ENCODE measurements at places on chromosomes 5 and 9. TPM values are rescaled to one million over a fixed set of nuclear protein-coding genes. Genes with fewer than 3 reads are reported as not detected.

DNA sequence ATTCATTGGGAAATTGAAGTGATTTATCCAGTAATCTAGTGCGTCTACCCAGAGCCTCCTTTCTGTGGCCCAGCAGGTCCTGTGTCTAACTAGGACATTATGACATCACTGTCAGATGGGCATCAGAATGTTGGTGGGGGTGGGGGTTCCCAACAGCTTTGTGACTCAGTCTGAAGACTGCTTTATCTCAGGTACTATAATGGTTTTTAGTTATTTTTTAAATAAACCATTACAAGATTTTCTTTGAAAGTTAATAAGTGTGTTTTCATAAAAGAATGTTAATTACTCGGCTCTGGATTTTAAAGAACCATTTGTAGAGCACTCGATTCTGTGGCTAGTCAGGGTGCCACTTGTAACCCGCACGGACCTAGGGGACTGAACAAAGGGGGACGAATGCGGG, at the start of gene EQTN:
Gene EQTN (minus strand): TSS at position 101 of the 400 bp plus-strand sequence. CDS start 95 bp downstream, at position 6.
- no peak for DNase-seq

DNA sequence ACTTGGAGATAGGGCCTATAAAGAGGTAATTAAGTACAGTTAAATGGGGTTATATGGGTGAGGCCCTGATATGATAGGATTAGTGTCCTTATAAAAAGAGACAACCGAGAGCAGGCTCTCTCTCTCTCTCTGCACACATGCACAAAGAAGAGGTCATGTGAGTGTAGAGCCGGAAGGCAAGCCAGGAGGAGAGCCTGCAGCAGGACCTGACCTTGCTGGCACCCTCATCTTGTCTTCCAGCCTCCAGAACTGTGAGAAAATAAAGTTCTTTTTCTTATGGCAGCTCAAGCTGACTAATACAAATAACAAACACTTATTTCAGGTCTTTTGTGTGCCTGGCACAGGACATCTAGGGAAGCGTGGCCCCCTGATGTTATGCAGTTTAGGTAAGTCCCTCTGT, 62.1 kb downstream of the ARHGAP26 start:
- no peak for DNase-seq

- no peak for DNase-seq
Observed at GRCh38 chr9:116390303-116391228, 237.0 kb downstream of the PAPPA start.

The GDA gene
- 0.20 TPM for total RNA-seq

GRCh38 chr5:81151546-81151945, 81.6 kb upstream of the CKMT2 start:
- DNase-seq, result no peak

DNA sequence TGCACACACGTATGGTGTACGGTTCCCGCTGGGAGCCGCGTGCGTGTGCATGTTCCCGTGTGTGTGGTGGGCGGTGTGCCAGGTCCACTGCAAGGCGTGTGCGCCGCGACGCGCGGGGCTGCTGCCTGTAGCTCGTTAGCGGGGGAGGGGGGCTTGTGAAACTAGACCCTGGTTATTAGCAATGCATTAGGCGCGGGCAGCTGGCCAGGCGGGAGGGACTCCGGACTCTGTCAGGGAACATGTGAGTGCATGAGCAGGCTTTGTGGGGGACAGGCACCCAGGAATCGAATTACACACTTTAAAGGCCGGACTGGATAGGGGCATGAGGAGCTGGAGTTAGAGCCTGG, 32.2 kb upstream of the ENHO start:
- DNase-seq, result peak; percentile 49

GRCh38 chr5:169116961-169117461, 183.9 kb downstream of the SLIT3 start:
- DNase-seq, result no peak

The C9orf50 gene
- total RNA-seq, result not detected

- DNase-seq, result no peak
Observed at GRCh38 chr9:86337469-86338108, 16.6 kb downstream of the TUT7 start.

- no peak for DNase-seq
Observed at GRCh38 chr5:89397096-89397495, 514.1 kb upstream of the MEF2C start.

DNA sequence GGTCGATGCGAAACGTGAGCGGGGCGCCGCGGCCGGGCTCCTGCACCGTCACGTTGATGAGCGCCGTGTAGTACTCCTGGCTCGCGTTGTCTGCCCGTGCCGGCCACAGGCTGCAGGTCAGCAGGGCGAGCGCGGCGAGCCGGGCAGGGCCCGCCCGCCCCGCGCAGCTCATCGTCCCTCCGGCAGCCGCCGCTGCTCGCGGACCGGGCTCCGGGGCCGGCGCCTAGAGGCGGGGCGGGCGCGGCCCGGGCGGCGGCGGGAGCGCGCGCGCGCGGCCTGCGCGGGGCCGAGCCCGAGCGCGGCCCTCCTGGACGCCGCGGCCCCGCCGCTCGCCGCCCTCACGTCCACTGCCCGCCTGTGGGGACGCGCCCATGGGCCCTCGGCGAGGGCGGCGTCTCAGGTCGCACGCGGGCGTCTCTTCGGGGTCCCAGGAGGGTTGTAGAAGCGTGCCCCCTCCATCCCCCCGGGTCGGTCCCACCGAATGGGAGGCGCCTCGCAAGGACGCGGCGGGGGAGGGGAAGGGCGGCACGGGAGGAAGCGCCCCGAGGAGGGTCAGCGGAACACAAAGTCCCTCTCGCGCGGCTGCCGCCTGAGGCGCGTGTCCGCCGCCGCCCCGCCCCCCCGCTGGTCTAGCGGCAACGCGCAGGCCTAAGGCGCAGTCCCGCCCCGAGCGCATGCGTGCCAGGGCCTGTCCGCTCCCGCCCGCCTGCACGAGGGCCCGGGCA, at the start of gene RNF130:
Gene RNF130 (minus strand): TSS at position 229 of the 725 bp plus-strand sequence. CDS start 57 bp downstream, at position 172.
- DNase-seq, result peak; percentile 97

DNA sequence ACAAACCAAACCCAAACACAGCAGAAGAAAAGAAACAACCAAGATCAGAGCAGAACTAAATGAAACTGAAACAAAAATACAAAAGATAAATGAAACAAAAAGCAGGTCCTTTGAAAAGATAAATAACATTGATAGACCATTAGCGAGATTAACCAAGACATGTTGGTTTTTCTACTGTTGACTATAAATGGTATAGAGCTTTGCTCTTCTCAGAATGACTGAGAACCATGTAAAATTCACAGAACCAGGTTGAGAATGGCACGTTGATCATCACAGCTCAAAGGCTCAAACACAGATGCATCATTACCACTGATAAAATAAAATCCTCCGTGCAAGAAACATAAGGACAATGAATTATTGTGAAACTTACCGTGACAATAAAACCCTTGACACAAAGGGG, 105.2 kb downstream of the MARCHF11 start:
- DNase-seq, result no peak

- no peak for DNase-seq
Observed at GRCh38 chr9:131747352-131747751, 7.5 kb upstream of the RAPGEF1 start.

GRCh38 chr9:127360829-127361228, 36.1 kb upstream of the SLC2A8 start:
- no peak for DNase-seq

DNA sequence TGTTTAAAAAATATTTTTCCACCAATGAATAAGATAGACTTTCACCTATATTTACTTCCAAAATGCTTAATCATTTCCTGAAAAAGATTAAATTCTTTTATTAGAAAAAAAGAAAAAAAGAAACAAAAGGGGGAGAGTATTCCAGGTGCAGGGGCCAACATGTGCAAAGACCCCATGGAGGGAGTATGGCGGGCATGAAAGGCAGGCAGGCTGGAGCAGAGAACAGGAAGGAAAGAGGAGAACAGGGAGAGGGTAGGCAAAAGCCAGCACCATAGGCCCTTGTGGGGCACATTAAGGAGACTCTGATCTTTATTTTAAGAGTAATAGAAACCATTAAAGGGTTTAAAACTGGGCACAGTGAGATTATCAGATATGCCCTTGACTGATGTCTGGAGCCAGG, 16.5 kb upstream of the SAP30L start:
- DNase-seq, result no peak

DNA sequence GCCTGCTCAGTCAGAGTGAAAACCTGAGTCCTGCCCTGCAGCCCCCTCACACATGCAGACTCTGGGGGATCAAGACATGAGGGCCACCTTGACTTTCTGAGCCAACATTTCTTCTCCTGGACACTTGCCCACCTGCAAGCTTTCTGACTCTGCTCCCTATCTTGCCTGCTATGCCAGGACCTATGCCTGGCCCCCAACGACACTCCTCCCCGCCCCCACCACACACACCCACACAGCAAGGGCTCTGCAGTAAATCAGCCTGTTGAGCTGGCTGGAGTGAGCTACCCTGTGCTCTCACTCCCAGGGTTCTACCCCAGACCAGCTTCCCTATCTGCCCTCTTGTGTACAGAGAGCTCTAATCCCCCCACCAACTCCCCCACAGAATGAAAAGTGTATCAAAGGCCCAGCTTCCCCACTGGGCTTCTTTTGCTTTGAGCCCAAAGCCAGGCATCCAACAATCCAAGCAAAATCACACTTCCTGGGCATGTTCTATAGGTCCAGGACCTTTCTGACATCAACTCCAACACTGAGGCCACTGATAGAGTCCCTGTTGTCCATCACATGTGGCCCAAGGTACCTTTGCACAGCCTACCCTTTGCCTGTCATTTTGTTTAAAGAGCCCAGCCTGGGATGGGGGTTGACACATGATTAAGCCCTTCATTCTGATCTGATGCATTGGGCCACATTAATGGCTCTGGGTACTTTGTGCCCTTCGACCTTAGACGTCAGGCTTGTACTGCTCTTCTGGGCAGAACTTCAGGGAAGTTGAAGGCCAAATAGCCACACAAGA, 7.2 kb downstream of the PDLIM4 start:
- no peak for DNase-seq

The WNK2 gene
- 0.35 TPM for total RNA-seq

DNA sequence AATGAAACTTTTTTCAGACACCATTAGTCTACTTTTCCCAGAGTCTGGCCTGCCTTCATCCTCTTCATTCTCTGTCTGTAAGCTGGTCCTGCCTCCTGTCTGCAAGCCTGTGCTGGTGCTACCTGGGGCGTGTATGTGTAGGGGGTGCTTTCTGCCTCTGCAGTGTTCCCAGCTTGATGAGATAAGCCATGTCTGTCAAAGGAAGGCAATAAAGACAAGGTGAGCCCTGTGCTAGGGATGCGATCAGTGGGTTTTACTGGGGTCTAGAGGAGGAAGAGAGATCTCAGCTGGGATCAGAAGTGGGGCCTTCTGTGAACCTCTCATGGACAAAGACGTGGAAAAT, 78.0 kb upstream of the TGFBR1 start:
- DNase-seq, result no peak

DNA sequence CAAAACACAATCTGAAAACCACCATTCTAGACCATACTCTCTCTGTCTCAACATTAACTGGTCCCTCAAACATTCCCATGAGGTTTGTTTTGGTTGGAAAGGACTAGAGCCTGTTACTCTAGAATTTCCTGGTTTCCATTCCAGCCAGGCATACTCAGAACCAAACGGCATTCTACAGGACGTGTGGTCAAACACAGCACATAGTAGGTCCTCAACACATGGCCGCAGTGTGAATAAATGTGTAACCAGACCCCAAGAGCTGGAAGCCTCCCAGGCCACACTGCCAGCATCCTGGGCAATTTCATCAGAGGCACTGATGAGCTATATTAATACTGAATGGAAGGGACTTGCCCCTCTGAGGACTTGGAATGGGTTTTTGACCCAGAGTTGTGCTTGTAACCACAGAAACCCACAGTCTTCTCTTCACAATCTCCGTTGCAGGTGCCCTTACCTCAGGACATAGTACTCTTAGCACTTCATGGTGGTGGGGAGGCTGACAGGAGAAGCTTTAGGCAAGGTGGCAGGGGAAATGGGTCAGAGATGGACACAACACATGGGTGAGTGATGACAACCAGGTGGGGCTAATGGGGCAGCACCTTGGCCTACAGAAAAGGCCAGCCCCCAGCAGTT, 66.0 kb downstream of the ZNF366 start:
- no peak for DNase-seq

DNA sequence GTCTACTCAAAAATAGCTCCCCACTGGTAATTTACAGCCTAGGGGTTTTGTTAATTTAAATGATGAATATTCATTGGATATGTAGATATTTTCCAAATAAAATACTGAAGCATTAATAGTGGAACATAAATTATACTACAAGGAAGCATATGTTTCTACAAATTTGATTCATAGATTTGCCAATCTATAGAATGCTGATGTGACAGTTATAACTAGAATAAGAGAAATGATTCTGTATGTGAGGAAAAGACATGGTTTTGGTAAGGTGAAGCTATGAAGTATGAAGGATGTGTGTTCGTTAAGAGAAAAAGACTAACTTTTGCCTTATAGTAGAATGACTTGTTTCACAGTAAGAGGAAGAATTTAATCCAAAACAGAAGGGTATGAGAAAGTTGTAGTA, 61.3 kb downstream of the IARS1 start:
- no peak for DNase-seq

The FOXD4L3 gene
- total RNA-seq, result not detected

DNA sequence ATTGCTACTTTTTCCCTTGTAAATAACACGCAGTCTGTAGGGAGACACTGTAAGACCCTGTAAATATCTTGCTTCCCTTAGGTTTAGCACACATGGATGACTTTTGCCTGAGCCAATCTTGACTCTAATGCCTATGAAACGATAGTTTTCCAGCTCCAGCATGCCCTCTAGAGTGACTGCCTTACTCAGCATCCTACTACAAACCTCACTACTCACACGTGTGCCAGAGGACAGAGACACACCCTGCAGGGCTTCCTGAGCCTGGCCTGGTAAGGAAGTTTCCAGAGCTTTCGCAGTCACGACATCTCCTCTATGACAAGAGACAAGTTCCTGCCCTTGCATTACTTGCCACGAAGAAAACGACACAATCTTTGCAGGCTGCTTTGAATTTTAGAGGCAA, 138.1 kb downstream of the ATPSCKMT start:
- no peak for DNase-seq

- DNase-seq, result no peak
Observed at GRCh38 chr5:169765176-169765996, 128.3 kb downstream of the DOCK2 start.

DNA sequence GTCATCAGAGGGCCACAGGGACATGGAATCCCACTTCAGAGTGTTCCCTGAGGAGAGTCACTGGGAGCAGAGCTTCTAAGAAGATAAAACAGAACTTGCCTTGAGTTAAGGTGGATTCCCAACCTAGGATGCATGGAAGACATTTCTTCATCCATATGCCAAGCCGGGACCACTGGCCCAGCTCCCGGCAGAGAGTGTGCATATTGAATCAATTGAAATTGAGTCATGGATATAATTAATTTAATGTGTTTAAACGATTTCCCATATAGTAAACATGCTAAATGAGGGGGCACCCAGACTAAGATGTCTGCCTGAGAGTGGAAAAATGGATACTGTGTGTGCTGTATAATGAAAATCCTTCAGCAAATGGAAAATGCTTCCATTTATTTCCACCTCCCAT, 194.4 kb upstream of the TBC1D2 start:
- DNase-seq, result no peak

The GAPT gene
- total RNA-seq, result 5.2 TPM

GRCh38 chr9:4084435-4084818, 215.4 kb downstream of the GLIS3 start:
- no peak for DNase-seq

The STARD4 gene
- 48.6 TPM for total RNA-seq

DNA sequence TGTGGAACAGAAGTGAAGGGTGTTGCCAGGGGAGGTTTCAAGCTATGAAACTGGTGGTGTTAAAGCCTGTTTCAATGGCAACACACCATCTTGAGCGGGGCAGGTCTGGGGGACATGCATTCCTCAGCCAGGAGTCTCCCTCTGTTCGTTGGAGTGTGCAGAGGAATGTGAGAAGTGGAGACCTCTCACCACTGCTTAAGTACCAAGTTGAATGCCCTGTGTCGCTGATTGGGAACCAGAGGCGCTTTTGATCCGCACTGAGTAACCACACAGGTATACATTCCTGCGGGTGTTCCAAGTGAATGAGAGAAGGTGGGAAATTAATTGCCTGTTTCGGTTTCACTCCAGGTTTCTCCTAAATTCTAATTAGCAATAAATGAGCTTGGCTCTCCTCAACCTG, 99.4 kb downstream of the LIX1 start:
- no peak for DNase-seq
